ENCODE measurements at places on chromosomes 5 and 9.

GRCh38 chr5:144209361-144209760 lies 38.7 kb downstream of the KCTD16 start:
- DNase-seq, result no peak

DNA sequence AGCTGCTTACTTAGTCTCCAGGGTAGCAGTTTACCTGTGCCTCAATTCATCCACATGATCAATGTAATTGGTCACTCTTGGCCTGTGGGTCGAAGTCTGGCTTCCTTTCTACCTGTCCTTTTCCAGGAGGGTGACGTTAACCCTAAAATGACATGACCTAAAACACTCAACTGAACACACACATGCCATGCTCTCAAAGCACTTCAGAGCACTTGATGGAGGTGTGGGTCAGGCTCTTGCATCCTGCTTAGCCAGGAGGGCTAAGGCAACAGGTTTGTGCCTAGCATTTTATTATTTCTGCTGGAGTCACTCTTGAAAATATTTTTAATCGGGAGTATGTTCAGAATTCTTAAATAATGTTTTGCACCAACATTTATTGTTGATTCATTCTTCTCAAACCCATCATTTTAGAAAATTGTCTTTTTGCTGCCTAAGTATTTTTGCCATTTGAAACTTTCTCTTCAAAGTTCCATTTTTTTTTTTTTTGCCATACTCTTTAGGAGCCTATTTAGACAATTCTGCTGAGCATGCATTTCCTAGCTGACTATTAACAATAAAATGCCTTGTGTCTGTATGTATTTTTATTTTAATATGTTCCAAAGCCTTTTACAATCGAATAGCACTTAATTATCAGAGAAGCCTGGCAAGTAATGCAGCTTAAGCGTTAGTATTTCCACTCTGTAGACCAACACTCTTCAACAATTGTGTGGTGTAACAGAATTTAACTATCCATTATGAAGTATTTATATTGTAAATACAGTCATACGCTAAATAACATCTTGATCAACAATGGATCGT lies 59.1 kb downstream of the ATP10B start:
- DNase-seq, result no peak

DNA sequence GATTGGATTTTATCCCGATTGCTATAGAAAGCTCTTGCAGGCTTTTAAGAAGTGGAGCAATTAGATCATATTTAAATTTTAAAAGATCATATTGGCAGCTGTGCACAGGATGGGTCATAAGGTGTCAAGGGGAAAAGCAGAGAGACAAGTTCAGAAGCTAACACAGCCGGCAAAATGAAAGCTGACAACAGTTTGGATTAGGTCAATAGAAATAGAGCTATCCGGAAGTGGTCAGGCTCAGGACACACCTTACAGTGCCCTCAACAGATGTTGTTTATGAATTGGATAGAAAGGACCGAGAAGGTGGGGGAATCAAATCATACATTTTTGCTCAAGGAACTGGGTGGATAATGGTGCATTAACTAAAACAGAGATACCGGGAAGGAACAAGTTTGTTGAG lies 46.3 kb upstream of the MARCHF11 start:
- no peak for DNase-seq

- DNase-seq, result no peak
These were observed 5.7 kb downstream of the HBEGF start for GRCh38 chr5:140340605-140341121.

DNA sequence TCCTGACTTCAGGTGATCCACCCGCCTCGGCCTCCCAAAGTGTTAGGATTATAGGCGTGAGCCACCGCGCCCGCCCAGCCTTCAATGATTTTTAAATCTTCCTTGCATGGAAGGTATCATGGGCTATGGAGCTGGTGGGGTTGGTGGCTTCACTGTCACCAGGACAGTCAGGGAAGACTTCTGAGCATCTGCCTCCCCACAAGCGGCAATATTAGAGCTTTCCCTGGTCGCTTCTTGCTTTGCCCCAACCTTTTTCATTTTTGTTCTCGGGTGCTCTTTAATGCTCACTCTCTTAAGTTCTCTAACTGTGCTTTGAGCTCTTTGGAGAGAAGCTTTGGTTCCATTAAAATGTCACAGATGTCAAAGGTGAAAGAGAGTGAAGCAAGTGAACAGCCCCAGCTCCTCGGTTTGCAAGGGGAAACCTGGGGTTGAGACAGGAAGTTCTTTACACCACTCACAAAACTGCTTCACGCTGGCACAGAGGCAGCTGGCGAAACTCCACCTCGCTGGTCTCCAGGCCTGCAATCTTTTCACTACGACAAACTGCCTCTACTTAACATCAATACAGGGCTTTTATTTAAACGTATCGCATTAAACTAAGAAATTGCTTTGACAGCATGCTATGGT lies 142.5 kb upstream of the RETREG1 start:
- no peak for DNase-seq

DNA sequence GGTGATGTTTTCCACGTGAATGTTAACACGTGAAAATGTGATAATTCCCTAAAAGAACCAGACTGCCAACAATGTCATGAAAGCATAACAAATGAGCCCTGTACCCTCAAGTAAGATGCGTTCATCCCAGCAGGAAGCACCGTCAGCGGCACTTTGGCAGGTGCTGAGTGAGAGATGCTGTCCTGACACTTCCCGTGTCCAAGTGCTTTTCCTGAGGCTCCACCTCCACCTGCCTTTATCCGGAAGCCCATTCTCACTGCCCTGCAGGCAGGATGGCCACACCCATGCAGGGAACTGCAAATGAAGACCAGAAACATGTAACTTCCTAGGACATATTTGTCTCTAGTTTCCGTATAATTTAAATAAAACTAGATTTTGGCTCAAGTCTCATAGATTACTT lies 238.0 kb upstream of the IRX2 start:
- DNase-seq, result no peak

- no peak for DNase-seq
These were observed 91.4 kb upstream of the RAI14 start for GRCh38 chr5:34564710-34565235.

- no peak for DNase-seq
These were observed 25.3 kb upstream of the RNU6ATAC start for GRCh38 chr9:134189470-134190231.

DNA sequence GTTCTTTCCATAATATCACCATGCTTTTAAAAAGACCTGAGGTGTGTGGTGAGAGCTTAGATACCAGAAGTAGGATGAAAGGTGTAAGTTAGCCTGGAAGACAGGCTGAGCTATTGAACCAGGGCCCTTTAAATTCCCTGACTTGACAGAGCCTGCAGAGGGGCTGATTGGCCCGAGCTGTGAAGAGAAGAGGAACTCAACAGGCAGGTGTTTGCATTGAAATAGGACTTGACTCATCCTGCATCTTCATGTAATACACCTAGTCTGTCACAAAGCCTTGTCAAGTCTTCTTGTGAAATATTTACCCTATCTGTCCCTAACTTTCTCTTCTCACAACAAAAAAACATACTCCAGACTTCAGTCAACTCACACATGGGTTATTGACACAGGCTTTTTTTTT lies 16.6 kb upstream of the ANP32B start:
- no peak for DNase-seq

Measured in CD14-positive monocyte (primary cell).